OCI-LY7 (cell line): ENCODE measurements at places on chromosomes 3 and 15. TPM values are rescaled to one million over a fixed set of nuclear protein-coding genes. Genes with fewer than 3 reads are reported as not detected.

DNA sequence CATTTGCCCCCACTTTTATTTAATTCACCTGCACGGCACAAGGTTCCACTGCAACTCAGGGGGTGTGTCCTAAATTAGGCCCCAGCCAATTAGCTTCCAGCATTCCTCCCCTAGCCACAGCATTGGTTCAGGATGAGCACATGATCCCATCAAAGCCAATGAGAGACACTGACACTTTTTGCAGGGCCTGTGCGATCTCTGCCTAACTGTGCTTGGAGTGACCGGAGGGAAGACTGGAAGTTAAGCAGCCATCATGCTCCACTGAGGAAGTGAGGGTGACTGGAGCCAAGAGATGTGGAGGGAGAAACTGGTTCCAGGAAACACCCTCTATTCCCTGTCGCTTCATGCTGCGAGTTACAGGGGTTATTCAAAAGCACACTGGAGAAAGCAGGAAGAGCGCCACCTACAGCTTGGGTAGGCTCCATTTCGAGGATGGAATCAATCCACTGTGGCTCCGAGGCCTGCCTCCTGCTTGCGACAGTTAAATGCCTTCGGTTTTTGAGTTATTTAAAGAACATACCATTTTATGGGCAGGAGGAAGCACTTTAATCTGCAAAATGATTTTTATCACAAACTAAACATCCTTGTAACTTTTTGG is 122.2 kb upstream of the WNT5A start:
- DNase-seq = peak; percentile 17

DNA sequence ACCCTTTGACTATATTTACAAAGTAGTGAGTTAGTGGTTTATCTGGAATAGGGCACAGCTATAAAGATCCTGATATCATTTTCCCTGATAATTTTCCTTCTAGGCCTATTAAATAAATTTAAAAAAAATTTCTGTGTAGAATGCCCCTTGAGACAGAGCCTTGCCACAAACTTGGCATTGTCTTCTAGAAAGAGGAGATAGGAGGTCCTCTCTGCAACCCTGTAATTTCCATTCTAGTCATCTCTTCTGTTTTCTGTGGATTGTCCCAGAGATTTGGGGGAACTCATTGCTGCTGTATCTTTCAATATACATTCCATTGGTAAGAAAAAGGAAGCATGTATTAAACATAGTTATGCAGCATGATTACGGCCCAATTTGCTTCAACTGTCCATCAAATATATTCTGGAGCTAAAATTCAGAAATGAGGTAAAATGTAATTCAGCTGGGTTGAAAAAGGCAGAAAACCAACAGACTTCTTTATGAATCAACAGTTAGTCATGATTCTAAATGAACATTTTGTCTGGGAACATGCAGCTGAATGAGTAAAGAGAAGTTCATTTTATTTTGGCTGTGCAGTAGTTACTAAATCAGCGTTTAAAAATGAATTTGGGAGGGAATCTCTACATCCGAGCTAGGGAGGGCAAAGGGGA is 401.1 kb downstream of the NAALADL2 start:
- no peak for DNase-seq

- DNase-seq = no peak
These were observed 2.9 kb downstream of the ABHD5 start for GRCh38 chr3:43693594-43693993.

CHL1 gene
- total RNA-seq = 0.51 and 1.0 TPM in 2 replicates

SI gene
- total RNA-seq = not detected in 2 replicates

GRCh38 chr15:93452537-93453211 is 363.7 kb upstream of the RGMA start:
- DNase-seq = no peak

VPS18 gene
- 26.4 and 30.7 TPM in 2 replicates for total RNA-seq

DNA sequence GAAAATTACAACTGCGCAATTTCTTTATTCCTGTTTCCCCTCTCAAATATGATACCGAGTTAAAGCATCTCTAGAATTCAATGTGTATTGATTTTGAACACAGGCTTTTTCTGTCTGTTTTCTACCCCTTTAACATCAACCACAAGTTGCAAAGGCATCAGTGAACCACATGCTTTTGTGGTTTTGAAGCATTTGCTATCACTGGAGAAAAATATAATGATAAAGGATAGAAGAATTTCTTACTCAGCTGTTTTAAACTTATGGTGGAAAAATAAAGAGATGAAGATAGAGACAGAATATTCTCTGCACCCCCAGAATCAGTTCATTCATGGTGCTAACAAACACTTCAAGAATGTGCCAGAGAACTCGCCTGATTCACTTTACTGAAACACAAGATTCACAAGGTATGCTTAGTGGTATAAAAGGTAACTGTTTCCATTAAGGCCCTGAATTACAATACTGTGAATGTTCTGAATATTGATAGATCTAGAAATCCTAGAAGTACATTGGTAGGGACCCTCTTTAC is 9.5 kb upstream of the DPPA4 start:
- DNase-seq = no peak

- DNase-seq = no peak
These were observed 254.6 kb upstream of the RBMS3 start for GRCh38 chr3:29026286-29026685.

KCNAB1 gene
- not detected in 2 replicates for total RNA-seq

- DNase-seq = peak; percentile 14
These were observed 31.7 kb downstream of the BHLHE40 start for GRCh38 chr3:5010706-5011554.

DNA sequence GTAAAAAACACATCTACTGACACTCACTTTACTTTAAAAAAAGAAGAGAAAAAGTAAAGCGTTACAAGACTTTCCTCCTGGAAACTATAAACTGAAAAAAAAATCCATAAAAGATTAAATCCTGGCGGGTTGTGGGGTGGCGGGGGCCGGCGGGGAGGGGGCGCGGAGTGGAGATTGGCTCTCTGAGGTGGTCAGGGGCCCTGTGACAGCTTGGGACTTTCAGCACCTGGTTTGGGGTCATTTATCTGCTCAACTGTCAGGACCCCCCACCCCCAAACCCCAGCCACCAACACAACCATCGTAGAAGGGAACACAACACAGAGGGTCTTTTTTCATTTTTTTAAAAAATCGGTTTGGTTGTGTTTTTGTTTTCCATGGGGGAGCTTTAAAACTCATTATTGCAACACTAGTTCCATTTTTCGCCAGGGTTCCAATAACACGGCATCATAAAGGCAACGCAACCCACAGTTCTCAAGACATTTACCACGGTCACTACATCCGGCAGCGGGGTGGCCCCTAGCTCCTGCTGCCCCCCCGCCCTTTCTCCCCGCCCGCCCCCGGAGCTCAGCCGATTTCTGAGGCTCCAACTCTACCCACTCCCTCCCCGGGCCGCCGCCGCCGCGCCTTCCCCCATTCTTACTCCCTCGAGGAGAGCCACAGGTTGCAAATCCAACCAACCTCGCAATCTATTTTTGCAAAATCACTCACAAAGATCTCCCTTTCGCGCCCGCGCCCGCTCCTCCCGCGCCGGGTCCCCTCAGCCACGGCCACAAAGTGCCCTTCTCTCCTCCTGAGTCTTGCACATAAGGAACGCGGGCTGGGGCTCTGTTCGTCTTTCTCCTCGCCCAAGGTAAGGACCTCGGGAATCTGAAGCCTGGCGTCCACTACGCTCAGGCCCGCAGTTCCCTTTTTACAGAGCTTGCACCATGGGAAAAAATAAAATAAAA is 1.8 kb downstream of the BCL6 start:
- peak; percentile 60 for DNase-seq

FES gene
- 3.0 and 3.2 TPM in 2 replicates for total RNA-seq

GRCh38 chr15:68303134-68303533 is 25.6 kb downstream of the FEM1B start:
- no peak for DNase-seq

DNA sequence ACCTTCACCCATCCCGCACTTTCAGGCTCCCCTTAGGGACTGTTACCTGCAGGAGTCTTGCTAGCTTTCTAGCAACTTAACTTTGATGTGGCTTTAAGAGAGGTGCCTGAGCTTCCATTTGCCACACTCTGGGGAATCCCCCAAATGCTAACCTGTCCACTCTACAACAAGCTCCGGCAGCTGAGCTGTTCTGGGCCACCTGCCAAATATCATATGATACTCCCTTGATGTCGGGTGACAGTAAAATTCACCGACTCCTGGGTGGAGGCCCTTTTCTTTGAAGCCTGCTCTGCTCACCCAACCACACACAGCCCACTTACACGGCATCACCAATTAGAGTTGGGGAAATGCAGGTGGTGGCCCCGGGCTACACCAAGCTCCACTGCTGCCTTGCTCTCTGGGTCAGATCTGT is 38.0 kb upstream of the XCR1 start:
- no peak for DNase-seq

DNA sequence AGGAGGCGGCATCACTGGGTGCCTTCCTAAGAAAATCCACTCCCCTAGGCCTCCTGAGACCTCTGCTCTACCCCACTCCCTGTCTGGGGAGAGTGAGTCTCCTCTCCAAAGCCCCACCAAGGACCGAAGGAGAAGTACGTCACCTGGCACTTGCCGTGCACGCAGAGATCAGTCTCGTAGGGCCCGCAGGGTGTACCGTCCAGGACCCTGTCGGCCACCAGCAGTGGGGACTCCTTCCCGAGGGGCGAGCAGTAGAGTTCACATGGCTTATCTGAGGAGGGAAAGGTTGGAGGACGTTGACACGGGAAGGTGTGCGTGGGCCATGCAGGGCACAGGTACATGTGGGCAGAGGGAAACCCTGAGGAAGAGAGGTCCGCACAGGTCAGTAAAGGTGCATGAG is 232.9 kb downstream of the ADAMTS17 start:
- no peak for DNase-seq
